BE2C (cell line): ENCODE measurements at places on chromosomes 3 and 15.

GRCh38 chr15:76338486-76339304 is 2.1 kb downstream of the ISL2 start:
- no peak for DNase-seq

- DNase-seq = no peak
Observed at GRCh38 chr3:112403103-112403502, 70.1 kb downstream of the CD200 start.

GRCh38 chr3:156477323-156477722 is 77.6 kb downstream of the SSR3 start:
- no peak for DNase-seq

DNA sequence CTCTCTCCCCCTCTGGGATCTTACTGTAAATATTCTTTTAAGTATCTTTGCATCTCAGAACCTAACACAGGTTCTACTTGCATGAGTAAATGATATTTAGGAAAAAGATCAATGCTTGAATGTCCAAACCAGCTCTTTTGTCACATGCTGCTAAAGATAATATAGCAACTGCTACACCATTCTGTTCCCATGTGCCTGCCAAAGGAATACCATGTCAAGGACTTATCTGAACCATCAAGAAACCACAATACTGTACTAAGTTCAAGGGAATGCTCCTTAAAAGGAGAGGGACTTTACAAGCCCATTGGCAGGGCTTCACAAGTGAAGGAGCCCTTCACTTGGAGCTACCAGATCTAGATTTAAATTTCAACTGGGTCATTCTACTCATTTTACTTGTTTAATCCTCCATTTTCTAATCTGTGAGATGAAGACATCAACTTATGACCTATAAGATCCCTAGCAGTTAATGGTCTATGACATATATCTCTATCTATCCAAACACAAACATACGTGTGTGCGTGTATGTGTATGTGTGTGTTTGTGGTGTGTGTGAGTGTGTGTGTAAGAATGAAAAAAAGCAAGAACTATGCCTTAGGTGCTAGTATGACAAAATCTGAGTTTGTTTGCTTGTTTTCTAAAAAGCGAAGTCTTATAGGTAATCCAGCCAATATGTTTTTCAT is 13.0 kb upstream of the SEC62 start:
- no peak for DNase-seq

GRCh38 chr3:197495499-197495898 is 60.3 kb downstream of the BDH1 start:
- DNase-seq = no peak

GRCh38 chr3:98587654-98588053 is 5.8 kb downstream of the CPOX start:
- no peak for DNase-seq

DNA sequence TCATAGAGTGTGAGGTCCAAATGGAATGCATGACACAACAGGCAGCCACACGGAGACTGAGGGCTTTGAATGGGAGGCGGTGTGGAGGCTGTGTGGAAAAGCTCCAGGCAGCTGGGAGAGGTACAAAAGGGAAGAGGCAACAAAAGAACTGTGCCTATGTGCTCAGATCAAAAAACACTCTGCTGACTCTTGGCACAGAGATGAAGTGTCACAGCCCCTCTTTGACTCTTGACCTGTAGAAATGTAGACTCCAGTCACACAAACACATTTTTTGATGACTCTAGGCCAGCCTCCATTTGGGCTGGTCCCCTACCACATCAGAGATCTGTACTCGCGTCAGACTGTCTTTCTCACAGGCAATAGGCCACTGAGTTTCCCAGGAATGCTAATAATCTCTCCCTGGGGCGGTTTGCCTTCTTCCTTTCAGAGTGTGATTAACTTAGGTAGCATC is 456.0 kb downstream of the TUSC7 start:
- DNase-seq = no peak

DNA sequence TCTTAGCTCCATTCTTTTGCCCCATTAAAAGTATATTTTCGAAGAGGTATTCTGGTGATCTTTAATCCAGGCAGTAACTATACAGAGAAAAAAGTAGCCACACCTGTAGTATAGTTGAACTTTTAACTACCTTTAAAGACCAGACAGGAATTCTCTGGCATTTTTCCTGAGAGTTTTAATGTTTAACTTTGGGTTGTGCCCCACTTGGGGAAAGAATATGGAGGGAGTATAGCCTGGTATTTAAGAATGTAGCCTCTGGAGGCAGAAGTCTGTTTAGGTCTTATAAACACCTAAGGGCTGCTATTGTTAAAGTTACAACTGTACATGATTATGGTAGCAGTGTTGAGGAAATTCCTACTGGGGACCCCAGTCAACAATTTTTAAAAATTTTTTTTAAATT is 19.3 kb downstream of the C3orf85 start:
- DNase-seq = no peak

GRCh38 chr3:23723930-23724329 is 81.8 kb upstream of the UBE2E1 start:
- DNase-seq = no peak

GRCh38 chr15:39845582-39845981 is 62.9 kb upstream of the FSIP1 start:
- no peak for DNase-seq

- DNase-seq = peak; percentile 25
Observed at GRCh38 chr15:67945951-67946700, 106.3 kb upstream of the RNU6-1 start.

DNA sequence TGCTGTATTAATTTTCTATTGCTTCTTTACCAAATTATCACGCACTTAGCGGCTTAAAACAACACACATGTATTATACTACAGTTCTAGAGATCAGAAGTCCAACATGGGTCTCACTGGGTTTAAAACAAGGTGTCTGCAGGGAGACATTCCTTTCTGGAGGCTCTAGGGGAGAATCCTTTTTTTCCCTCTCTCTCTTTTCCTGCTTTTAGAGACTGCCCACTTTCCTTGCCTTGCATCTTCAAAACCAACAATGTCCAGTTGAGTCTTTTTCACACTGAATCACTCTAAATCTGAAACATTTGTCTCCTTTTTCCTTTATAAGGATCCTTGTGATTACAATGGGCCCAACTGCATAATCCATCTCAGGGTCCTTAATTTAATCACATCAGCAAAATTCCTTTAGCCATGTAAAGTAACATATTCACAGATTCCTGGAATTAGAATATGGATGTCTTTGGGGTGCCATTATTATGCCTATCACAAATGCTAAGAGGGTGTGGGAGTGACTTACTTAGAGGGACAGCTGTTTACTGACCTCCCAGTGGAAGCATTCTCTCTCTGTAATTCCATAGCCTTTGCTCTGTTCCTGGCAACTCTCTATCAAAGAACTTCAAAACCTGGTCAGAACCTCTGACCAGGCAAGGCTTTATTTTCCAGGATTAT is 21.8 kb downstream of the CD200 start:
- DNase-seq = no peak

DNA sequence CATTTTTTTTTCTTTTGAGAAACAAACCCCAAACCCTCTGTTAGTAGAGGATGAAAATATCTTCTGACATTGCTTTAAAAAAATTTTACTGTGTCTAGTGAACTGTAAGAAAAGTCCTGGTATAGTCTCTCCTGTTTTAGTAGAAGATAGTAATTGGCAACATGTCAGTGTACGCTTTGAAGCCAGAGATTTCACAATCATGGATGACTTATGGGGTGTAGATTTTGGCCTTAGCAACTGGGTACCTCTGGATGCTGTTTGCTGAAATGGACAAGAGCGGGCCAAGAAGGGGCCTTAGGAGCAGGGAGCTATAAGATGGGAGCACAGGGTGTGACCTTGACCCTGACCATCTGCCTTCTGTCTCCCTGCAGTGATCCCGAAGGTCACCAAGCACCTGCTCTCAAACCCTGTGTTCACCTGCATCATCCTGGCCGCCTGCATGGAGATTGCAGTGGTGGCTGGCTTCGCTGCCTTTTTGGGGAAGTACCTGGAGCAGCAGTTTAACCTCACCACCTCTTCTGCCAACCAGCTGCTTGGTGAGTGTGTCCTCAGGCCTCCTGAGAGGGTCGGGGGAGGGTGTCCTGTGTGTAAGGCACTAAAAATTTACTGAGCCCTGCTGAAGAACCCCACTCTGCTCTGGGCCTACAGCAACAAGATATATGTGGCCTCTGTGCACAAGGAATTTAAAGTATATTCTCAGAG is 266.7 kb downstream of the SLCO3A1 start:
- no peak for DNase-seq

DNA sequence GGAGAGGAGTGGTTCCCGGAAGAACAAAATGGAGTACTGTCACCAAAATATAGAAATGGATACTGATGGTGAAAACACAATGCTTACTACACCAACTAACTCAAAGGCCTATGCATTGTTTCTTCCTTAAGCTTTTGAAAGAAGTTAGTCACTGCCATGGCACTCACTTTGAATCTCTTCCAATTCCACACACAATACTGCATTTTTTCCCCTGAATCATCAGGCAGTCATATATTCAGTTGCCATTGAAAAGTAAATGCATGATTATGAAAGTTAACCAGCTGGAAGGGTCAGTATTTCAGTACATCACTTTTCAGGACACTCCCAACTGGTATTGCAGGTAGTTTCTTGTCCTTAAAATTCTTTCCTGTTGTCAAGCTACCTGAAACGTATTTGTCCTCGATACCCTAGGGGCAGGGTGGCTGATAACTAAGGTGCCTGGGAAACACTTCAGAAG is 9.0 kb upstream of the LRRFIP2 start:
- no peak for DNase-seq

DNA sequence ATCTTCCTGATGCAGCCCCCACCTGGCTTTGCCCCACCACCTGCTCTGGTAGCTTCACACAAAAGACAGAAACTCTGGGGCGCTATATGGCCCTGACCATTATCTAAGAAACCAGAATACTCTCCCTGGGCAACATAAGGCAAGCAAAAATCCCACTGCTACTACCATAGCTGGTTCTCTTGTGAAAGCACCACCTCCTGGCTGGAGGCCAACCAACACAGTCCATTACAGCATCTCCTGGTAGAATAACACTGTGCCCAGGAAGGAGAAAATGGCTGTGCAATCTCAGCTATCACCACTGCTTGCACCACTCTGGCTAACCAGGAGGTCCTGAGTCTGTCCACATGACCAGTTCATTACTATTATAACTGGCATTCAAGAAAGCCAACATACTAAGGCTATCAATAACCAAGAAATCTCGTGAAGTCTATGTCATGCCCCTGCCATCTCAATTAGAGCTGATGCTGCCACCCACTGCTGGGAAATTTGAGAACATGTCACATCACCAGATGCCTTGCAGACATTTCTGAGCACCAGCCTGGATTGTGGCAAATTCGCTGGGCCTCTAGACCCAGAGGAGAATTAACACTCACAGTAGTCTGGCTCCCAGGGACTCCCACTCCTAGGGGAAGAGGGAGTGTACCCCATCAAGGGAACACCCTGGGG is 1114.8 kb downstream of the ROBO2 start:
- peak; percentile 45 for DNase-seq

GRCh38 chr15:54840621-54841398 is 355.9 kb downstream of the RSL24D1 start:
- DNase-seq = no peak

DNA sequence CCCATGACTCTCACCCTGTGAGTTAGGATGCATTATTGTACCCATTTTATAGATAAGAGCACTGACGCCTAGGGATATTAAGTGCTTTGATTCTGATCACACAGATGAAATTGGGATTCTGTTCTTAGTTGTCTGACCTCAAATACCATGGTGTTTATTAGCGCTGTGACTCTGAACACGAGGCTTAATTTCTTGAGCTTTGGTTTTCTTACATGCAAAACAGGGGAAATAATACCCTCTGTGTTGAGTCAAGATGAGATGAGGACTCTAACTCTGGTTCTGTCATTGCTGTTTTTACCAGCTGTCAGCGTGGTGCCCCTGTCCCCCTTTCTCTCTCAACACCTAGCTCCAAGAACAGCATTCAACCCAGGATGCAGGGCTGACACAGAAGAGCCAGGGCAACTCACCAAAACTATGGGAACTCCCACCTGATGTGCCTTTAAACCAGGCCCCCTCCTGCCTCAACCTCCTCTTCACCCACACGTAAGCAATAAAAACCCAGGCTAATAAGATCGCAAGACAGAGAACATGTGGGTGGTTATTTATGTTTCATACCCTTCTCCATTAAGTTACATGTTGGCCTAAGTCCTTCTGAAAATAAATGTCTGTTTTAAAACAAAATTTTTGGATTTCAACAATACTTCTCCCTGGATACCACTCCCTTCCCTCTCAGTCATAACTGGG is 100.1 kb upstream of the SPATA12 start:
- no peak for DNase-seq

DNA sequence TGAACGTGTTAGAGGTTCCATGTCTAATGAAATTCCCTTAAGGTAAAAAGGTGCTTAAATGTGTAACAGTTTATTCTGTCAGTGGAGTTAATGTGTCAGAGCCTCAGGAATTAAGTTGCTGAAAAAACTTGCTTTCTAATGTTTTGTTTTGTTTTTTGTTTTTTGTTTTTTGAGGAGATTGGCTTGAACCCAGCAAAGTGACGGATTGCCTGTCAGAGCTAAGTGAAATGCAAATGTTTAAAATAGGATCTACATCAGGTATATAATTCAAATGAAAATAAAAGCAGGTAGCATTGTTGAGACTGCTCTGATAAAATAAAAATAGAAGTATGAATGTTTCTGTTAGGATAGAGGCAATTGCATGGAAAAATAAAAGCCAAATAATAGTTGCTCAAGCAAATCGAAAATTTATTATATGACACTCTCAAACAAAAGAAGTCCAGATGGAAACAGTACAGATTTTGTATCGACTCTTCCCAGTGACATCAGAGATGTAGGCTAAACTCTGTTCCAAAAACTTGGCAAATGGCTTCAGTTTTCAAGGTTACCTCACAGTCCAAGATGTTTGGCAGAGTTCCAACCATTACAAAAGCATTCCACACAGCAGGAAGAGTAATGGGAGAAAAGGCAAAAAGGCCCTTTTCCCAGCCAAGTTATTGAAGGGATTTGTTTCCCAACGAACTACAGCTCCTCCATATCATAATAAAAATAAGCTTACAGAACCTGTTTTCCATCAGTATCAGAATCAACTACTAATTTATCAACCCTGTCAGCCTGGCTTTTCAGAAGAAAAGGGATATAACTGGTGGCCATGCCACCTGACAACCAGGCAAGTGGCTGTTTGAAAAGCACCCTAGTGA is 291.0 kb downstream of the TBL1XR1 start:
- peak; percentile 29 for DNase-seq

GRCh38 chr3:143171141-143171980 is 51.8 kb downstream of the CHST2 start:
- DNase-seq = no peak

DNA sequence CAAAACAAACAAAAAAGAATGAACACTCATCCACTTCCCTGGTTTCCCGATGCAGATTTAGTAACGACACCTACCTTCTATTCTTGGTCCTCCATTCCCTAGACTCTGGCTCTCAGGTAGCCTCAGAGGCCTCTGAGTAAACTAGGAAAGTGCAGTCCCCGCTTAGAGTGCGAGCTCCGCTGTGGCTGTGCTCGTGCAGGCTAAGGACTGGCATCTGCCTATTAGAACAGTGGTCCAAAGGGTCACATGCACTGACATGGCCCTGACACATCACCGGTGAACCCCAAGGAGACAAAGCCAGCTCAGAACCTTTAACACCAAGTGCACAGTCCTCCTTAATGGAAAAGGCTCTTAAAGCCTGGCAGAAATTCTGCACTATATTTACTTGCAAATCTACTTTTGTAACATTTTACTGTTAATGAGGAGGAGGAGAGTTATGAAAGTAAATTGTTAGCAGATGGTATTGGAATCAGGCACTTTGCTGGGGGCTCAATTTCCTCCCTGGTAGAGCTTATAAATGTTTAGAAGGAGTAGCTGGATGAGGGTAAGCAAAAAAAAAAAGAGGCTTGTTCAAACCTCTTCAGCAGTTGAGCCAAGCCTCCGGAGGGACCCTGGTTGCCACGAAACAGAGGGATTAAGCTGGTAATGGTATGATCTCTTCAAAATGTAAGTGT is 31.1 kb downstream of the VGLL4 start:
- no peak for DNase-seq

- DNase-seq = no peak
Observed at GRCh38 chr15:23516866-23517265, 48.6 kb upstream of the MKRN3 start.
